Activated CD4-positive, alpha-beta T cell treated with anti-CD3 and anti-CD28 coated beads, Interleukin-2, amount 10 ng/mL, durations not matched to agents 7 days and 5 days (primary cell): ENCODE measurements at places on chromosomes 13 and 19. TPM values are rescaled to one million over a fixed set of nuclear protein-coding genes. Genes with fewer than 3 reads are reported as not detected.

SHANK1 gene
- total RNA-seq: not detected

ARMC6 gene
- total RNA-seq: 38.6 TPM

AMER2 gene
- not detected for total RNA-seq

BRSK1 gene
- total RNA-seq: 6.8 TPM

HRC gene
- not detected for total RNA-seq

KLK14 gene
- total RNA-seq: 0.35 TPM

ZNF208 gene
- 0.73 TPM for total RNA-seq

CEACAM7 gene
- not detected for total RNA-seq

POU4F1 gene
- 0.17 TPM for total RNA-seq

ZNF99 gene
- not detected for total RNA-seq

ZNF211 gene
- total RNA-seq: 16.5 TPM

CGB1 gene
- total RNA-seq: not detected

NEK3 gene
- 5.1 TPM for total RNA-seq

SHC2 gene
- not detected for total RNA-seq

MCF2L gene
- total RNA-seq: 1.2 TPM

ATXN8OS gene
- not detected for total RNA-seq

KRTDAP gene
- not detected for total RNA-seq

LIM2 gene
- total RNA-seq: not detected

ZNF699 gene
- total RNA-seq: 10.6 TPM

NCAN gene
- total RNA-seq: not detected

GADD45GIP1 gene
- 16.5 TPM for total RNA-seq

TRIP10 gene
- total RNA-seq: 11.1 TPM

VSTM2B gene
- not detected for total RNA-seq
